ENCODE measurements at places on chromosomes 6 and 20.

GRCh38 chr6:99822741-99823512 lies 171.1 kb downstream of the MCHR2 start:
- peak; percentile 81 for DNase-seq

DNA sequence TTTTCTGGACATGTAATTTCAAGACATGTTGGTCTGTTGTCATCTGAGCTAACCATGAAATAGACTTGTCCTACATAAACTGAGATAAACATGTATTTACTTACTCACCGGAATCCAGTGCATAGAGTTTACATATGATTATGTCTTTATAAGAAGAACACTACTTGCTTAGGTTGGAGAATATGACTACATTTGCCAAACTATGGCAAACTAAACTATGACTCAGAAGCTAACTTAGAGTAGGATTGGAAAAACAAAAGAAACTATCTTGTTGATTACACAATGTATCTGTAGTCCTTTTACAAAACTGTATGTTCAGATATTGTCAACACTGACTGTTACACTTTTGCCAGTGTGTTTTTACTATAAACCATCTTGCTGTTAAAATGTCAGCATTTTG lies 113.3 kb downstream of the CRYBG1 start:
- no peak for DNase-seq

DNA sequence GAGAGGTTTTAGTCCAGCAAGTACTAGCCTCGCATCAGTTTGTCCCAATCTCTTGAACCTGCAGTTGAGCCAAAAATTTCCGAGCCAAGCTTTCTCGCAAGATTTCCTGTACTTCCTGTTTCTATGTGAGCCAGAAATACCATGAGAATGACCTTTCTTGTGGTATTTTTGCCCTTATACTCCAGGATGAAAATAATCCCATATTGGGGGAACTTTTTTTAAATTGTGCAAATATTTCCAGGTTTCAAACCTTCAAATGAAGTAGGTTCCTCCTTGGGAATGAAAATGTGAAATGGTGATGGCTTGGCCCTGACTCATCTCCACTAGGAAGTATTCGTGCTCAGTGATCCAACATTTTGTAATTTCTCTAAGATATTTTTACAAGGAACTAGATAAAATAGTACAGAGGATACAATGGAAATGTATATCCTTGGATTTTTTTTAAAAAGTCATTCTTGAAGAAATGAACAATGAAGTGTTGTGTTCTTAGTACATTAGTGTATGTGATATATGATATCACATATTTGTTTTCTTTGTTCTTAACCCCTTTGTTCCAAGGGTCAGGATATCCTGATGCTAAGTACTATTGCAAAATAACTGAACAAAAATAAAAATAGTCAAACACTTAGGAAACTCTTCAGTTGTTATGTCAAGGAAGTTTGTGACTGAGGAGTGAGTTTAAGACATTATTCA lies 184.0 kb downstream of the PDE7B start:
- DNase-seq = no peak

DNA sequence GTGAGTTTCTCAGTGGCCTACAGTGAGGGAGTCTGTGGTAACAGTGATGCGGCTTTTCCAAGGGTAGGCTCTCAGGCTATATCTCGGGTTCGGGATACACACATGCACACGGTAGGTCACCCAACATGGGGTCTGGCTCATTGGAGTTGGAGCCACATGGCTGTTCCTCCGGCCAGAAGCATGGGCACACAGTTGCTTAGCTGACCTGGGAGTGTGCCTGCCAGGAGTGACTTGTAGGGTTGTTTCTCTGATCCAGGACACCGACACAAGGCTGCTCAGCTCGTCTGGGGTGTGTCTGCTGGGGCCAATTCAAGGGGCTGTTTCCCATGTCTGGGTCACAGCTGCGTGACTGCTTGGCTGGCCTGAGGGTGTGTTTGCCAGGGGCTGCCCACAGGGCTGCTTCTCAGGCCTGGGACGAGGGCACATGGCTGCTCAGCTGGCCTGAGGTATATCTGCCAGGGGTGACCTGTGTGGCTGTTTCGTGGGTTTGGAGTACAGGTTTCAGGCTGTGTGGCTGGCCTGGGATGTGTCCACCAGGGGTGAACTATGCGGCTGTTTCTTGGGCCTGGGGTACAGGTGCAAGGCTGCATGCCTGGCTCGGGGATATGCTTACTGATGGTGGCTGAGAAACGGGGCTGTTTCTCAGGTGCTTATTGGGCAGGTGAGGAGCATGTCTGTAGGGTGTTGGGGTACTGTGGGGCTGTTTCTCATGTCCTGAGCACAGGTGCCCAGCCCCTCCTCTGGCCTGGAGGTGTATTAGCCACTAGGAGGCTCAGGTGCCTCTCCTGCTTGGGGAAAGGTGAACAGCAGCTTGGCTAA lies 15.2 kb downstream of the KIF25 start:
- no peak for DNase-seq

DNA sequence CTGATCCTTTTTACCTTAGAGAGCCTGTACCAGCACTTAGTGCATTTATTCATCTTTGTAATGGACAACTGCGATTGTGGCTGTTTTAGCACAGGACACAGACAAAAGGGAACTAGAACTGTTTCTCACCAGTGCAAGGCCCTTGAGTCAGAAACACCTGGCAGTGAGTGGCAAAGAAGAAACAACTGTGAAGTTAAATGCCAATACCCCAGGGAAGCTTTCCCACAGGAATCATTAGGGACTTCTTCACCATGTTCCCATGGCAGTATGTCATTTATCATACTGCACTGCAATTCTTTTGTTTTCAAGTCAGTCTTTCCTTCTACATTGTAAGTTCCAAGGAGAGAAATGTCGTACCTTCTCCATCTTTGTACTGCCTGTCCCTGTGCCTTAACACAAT lies 28.6 kb upstream of the CDYL start:
- peak; percentile 76 for DNase-seq

DNA sequence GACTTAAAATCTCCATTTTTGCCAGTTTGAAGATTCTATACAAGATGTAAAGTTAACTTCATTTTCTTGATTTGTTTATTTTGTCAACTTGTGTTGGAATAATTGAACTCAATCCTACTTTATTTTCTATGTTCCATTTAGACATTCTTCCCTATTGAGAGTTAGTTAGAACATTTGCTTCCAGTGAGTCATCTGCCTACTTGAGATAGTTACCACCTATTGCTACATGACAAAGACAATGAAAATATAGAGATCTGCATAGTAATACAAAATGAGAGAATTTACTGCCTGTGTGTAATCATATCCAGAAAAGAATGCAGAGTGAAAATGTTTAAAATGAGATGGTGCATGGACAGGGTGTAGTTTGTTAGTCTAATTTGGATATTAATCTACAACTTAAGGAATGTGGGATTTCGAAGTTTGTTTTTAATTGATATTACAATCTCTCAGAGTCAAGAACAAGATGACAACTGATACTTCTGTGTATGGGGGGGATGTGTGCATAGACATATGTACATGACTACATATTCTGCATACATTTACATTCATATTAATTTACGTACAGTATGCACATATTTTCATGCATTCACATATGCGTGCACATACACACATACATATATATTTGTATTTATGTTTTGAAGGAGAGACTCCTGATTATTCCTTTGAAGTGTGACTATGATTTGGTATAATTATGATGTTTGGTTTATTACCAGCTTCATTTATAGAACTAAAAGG lies 420.1 kb downstream of the NKAIN2 start:
- DNase-seq = no peak

- peak; percentile 98 for DNase-seq
Measured at GRCh38 chr6:66226109-66226508, 519.1 kb upstream of the EYS start.

- no peak for DNase-seq
Measured at GRCh38 chr6:5597413-5597812, 336.1 kb downstream of the FARS2 start.

GRCh38 chr6:41824571-41825569 lies 37.4 kb downstream of the TOMM6 start:
- DNase-seq = no peak

- no peak for DNase-seq
Measured at GRCh38 chr6:163702736-163703135, 288.2 kb downstream of the QKI start.

DNA sequence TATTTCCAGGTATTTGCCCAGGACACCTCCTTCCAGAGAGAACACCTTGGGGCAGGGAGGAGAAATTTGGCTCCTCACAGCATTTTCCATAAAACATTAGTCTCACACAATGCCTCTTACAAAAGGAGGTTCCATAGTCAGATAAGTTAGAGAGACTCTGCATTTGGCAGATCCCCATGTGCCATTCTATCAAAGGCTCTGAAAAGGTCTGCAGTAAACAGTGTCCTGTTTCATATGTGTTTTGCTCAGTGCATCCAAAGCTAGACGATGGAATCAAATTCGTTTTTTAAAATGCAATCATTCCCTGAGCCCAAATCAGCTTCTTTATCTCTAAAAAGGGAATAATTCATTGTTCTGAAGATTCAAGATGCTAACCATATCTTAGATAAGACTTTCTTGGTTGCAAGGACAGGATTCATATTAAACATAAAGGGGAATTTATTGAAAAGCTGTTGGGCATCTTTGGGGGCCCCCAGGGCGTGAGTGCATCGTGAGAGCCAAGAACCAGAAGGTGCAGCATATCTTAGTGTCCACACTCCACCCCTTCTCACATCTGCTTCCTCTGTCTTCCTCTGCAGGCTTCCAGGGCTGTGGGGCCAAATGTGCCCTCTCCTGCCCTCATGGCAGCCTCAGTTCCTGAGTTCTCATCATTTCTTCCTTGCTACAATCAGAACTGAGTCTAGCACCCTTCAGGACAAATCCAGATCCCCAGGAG lies 41.4 kb upstream of the MLN start:
- peak; percentile 53 for DNase-seq

- DNase-seq = peak; percentile 83
Measured at GRCh38 chr6:164378330-164378729, 931.1 kb downstream of the C6orf118 start.

- peak; percentile 97 for DNase-seq
Measured at GRCh38 chr6:21589352-21590345, 3.9 kb upstream of the SOX4 start.

- no peak for DNase-seq
Measured at GRCh38 chr6:11433860-11434259, 103.7 kb upstream of the TMEM170B start.

DNA sequence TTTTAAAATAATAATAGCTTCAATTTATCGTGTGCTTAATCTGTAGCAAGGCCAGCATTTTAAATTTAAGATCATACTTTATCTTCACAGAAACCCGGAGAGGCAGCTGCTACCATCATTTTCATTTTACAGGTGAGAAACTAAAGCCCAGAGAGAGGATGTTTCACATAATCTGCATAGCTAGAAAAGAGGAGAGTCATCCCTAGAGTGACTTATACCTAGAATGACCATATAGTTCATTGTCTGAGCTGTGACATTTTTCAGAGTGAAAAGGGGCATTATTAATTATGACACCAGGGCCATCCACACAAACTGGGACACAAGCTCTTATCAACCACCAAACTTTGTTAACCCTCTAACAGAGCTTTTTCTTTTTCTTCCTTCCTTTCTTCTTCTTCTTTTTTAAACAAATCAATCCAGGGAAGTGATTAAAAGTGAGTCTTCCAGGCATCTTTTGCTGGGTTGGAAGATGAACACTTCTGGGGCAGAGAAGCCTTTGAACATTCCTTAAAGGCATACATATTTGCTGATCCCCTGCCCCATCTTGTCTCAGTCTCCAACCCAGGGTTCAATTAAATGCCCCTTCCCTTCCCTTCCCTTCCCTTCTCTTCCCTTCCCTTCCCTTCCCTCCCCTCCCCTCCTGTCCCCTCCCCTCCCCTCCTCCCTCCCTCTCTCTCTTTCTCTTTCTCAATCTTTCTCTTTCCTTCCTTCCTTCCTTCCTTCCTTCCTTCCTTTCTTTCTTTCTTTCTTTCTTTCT lies 272.5 kb upstream of the JAG1 start:
- DNase-seq = no peak

- DNase-seq = no peak
Measured at GRCh38 chr6:165915022-165915770, 252.2 kb upstream of the PDE10A start.

- peak; percentile 92 for DNase-seq
Measured at GRCh38 chr20:34938466-34939163, 17.0 kb downstream of the GSS start.

DNA sequence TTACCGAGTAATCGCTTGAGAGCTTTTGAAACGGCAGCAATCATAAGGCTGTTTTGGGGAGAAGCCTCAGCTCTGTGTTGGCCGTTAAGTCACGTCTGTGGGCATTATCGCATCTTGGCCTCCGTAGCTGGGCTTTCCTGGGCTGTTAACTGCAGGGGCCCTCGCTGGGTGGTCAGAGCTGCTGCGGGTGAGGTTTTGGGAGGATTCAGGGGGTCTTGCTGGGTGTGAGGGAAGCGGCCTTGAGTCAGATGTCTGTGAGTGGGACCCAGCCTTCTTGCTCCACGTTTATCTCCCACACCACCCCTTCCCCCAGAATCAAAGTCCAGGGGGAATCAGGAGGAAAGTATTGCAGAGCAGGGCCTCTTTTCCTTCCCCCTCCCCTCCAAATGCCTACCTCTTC lies 3.2 kb upstream of the APCDD1L start:
- DNase-seq = no peak

DNA sequence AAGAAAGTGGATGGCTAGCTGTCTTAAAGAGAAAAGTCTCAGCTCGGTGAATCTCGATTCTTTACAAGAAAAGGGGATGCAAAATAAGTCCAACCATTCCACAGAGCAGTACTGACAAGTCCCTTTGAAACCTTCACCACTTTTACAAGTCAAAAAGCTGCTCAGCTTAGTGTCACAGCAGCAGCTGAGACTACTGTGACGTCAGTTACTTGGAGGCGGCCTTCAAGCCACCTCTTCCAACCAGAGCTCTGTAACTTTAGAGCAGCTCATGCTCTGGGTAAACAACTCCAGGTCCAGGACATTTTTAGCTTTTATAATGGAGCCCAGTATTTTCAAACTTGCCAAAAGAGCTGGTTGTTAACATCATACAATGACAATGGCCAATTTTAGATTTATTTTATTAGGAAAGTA lies at the start of gene KIAA0408:
TSS of gene KIAA0408 (minus strand) at position 159 of the 411 bp plus-strand sequence. CDS start 5,408 bp downstream, outside the sequence.
- DNase-seq = peak; percentile 68

GRCh38 chr6:36844232-36845170 lies 5.3 kb upstream of the CPNE5 start:
- DNase-seq = no peak

DNA sequence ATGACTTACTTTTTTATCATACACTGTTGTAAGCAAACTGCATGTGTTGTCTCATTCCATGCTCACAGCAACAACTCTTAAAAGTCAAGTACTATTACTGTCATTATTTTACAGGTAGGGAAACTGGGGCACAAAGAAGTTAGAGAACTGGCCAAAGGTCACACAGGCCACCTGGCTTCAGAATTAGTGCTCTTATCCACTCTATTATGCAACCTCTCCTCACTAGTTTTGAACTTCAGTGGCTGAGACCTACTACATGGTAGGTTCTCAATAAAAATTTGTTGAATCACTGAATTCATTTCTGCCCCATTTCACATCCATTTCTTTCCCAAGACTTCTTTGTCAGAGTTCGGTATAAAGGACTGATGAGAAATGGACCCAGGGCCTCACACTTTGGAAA lies 2.3 kb upstream of the BTN3A3 start:
- no peak for DNase-seq

- no peak for DNase-seq
Measured at GRCh38 chr6:25263657-25264056, 15.5 kb upstream of the CARMIL1 start.
